Activated naive CD8-positive, alpha-beta T cell treated with anti-CD3 and anti-CD28 coated beads, Interleukin-2, amount 50 U/mL, for 24 hours (primary cell): ENCODE measurements at places on chromosomes 2 and 18.

- no peak overlapping the region for H3K27ac ChIP-seq
- H3K36me3 ChIP-seq: no peaks in the 10 kb centered on the region
- H3K27me3 ChIP-seq: peaks cover 26% of the 10 kb centered on the region
- H3K4me1 ChIP-seq: no peaks in the 10 kb centered on the region
Measured at GRCh38 chr2:206452750-206453149, 9.4 kb downstream of the ADAM23 start.

DNA sequence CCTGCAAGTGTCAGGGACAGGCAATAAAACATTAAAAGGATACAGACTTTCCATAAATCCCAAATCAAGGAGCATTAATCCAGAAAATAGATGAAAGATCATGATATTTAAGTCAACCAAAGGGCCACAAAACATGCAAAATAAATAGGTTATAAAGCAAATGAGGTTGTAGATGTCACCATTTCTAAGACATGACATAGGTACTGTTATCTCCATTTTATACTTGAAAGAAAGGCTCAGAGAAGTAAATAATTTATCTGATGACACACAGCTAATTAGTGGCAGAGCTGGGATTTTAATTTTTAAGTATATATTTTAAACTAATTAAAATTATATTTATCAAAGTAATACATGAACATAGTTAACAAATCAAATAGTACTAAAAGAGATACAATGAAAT lies 301.8 kb downstream of the AGPS start:
- no peak for DNase-seq
- H3K27ac ChIP-seq: no peak overlapping the region
- no peaks in the 10 kb centered on the region for H3K4me1 ChIP-seq
- no peaks in the 10 kb centered on the region for H3K36me3 ChIP-seq
- no peaks in the 10 kb centered on the region for H3K27me3 ChIP-seq
- no peak overlapping the region for H3K4me3 ChIP-seq

DNA sequence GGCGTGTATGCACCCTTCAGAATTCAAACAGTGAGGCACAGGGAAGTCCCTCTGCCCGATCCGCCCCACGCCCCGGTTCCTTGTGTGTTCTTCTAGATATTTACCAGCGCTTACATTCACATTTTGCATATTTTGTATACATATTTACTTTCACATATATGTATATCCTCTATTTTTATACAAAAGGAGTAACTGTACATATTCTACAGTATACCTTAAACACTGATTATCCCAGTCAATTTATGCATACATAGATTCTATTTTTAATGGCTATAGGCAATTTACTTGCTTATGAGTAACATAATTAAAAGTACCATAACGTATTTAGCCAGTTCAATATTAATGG lies 307 bp upstream of the DUSP11 start:
- DNase-seq: no peak
- H3K4me3 ChIP-seq: peak overlapping the region; percentile 100
- peak overlapping the region; percentile 97 for H3K27ac ChIP-seq
- H3K4me1 ChIP-seq: peaks cover 27% of the 10 kb centered on the region

- H3K27me3 ChIP-seq: no peaks in the 10 kb centered on the region
- H3K4me1 ChIP-seq: no peaks in the 10 kb centered on the region
- no peak overlapping the region for H3K4me3 ChIP-seq
- no peak overlapping the region for H3K27ac ChIP-seq
Measured at GRCh38 chr2:160522951-160523710, 29.5 kb upstream of the RBMS1 start.

GRCh38 chr2:231102772-231103171 lies 22.1 kb downstream of the HTR2B start:
- H3K36me3 ChIP-seq: peaks cover 46% of the 10 kb centered on the region
- no peaks in the 10 kb centered on the region for H3K27me3 ChIP-seq
- H3K4me3 ChIP-seq: no peak overlapping the region
- peaks cover 18% of the 10 kb centered on the region for H3K4me1 ChIP-seq
- no peak overlapping the region for H3K27ac ChIP-seq

- no peaks in the 10 kb centered on the region for H3K36me3 ChIP-seq
- no peak overlapping the region for H3K4me3 ChIP-seq
- H3K27ac ChIP-seq: no peak overlapping the region
- no peak for DNase-seq
- H3K27me3 ChIP-seq: peaks cover 7% of the 10 kb centered on the region
Measured at GRCh38 chr2:105427485-105427884, 28.6 kb upstream of the FHL2 start.

GRCh38 chr2:217740756-217741155 lies 262.0 kb downstream of the TNS1 start:
- no peaks in the 10 kb centered on the region for H3K36me3 ChIP-seq
- no peak for DNase-seq
- H3K27ac ChIP-seq: no peak overlapping the region

- H3K4me1 ChIP-seq: peaks cover 8% of the 10 kb centered on the region
- no peak overlapping the region for H3K27ac ChIP-seq
- no peak for DNase-seq
- H3K4me3 ChIP-seq: no peak overlapping the region
- no peaks in the 10 kb centered on the region for H3K27me3 ChIP-seq
- no peaks in the 10 kb centered on the region for H3K36me3 ChIP-seq
Measured at GRCh38 chr2:10167316-10167715, 44.8 kb downstream of the RRM2 start.

DNA sequence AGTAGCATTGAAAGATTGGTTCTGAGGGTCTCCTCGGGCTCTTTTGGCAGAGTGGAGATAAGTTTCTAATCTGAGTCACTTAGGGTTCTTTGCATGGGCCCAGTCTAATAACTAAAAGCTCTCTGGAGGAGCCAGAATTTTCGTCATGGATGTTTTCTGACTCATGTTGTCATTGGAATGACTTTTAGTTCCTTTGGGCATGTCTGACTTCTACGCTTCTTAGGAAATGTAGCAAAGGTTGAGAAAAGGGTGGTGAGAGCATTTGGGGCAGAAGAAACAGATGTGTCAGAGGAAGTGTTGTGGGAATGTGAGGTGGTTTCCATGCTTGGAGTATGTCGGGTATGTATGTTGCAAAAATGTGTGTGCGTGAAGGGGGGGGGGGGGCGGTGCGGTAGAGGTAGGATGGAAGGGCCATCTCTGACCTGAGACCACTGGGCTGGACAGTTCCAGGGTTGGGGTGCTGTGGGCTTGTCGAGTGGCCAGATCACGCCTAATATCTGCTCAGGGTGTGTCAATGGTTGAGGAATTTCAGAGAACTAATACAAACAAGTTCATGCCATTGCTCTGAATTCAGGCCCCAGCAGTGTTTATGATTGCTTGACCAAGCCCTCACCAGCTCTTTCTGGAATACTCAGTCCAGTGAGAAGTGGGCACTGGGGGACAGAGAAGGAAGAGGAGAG lies 26.9 kb downstream of the KLHL29 start:
- no peaks in the 10 kb centered on the region for H3K36me3 ChIP-seq
- H3K27ac ChIP-seq: no peak overlapping the region
- H3K4me3 ChIP-seq: no peak overlapping the region
- no peaks in the 10 kb centered on the region for H3K27me3 ChIP-seq

- no peaks in the 10 kb centered on the region for H3K36me3 ChIP-seq
- H3K4me1 ChIP-seq: no peaks in the 10 kb centered on the region
- no peak overlapping the region for H3K4me3 ChIP-seq
- no peak for DNase-seq
Measured at GRCh38 chr18:37385846-37386778, 179.5 kb downstream of the CELF4 start.

DNA sequence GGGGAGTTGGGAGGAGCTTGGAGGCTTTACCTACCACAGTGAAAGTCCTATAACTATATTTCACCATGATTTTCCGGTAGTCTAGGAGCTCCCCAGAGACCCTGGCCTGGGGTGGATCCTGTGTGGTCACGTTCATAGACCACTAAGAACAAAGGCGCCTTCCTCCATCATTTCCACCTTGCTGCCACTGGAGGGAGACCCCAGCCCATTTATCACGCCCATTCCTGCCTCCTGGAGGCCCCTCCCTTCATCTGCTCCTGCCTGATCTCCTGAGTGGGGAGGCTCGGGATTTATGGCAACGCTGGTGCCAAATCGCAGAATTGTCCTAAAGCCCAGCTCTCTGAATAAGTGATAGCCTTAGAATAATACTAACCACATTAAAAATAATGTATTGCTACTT lies 507.6 kb upstream of the SPHKAP start:
- no peak overlapping the region for H3K4me3 ChIP-seq
- H3K27me3 ChIP-seq: no peaks in the 10 kb centered on the region
- H3K27ac ChIP-seq: no peak overlapping the region
- no peak for DNase-seq

DNA sequence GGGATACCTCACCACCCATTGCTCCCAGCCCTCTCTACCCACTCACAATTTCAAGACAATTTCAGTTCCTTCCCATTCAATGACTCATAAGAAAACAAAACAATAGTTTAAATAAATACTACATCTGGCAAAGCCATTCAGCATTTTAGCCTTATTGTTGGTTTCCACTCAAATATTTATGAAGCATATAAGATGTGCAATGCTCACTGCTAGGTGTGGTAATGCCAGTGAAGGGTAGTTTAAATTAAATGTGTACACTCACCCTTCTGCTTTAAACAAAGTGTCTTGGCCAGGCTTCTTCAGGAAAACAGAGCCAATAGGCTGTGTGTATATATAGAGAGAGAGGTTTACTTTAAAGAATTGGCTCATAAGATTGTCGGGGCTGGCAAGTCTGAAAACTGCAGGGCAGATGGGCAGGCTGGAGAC lies 37.0 kb downstream of the INO80C start:
- no peaks in the 10 kb centered on the region for H3K36me3 ChIP-seq

DNA sequence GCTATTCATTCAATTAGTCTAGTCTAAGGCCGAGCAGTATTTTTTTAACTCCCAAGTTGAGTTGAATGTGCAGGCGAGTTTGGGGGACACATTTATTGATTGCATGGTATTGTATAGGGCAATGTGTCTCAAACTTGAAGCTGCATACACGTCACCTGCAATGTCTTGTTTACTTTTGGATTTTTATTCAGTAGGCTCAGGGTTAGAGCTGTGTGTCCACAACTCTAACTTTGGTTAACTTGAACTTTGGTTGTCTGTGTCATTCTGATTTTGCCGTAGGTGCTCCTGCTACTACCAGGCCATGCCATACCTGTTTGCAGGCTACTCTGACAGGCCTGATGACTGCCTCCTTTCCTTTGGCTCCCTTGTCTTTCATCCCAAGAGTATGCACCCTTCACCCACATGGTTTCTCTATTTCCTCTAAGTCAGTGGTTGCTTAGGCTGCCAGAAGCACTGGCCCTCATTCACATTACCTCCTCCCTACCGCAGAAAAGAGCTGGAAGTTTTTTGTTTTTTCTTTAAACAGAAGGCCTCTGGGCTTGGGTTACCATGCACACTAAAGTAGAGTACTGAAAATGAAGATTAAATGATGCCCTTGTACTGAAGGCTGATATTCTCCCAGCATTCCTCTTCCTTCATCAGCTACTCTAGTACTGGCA lies 219.4 kb upstream of the SPOPL start:
- no peak for DNase-seq
- H3K36me3 ChIP-seq: no peaks in the 10 kb centered on the region
- no peak overlapping the region for H3K4me3 ChIP-seq
- H3K27me3 ChIP-seq: no peaks in the 10 kb centered on the region

GRCh38 chr2:98875081-98875728 lies 60.8 kb downstream of the CRACDL start:
- DNase-seq: no peak
- no peak overlapping the region for H3K4me3 ChIP-seq
- no peaks in the 10 kb centered on the region for H3K4me1 ChIP-seq

GRCh38 chr2:223528036-223528435 lies 74.1 kb downstream of the SCG2 start:
- H3K27me3 ChIP-seq: peaks cover 2% of the 10 kb centered on the region
- H3K36me3 ChIP-seq: no peaks in the 10 kb centered on the region
- H3K27ac ChIP-seq: no peak overlapping the region
- no peak for DNase-seq
- no peak overlapping the region for H3K4me3 ChIP-seq
- H3K4me1 ChIP-seq: no peaks in the 10 kb centered on the region

DNA sequence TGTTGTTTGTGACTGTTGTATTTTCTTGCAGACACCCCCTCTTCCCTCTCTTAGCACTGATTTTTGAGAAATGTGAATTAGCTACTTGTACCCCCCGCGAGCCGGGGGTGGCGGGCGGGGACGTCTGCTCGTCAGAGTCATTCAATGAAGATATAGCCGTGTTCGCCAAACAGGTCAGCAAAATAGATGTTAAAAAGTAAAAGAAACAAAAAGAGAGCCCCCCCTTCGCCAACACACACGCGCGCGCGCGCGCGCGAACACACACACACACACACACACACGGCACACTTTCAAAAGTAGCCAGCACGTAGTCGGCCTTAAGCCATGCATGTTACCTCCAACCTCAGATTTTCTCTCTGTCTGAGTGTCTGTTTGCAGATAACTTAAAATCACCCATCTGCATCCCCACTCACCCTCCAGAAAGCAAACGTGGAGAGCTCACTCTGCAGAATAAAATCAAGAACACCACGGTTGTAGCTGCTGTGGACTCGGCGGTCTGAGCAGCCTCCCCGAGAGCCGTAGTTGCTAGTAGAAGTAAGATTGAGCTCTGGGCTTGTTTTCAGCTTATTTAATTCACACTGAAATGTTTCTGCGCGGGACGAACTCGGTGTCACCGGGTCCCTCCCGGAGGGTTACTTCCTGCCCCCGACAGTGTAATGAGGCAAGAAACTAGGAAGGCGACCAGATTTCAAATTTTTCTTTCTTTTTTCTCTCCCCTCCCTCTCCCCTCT lies 5.1 kb downstream of the MEIS1 start:
- H3K4me1 ChIP-seq: peaks cover 15% of the 10 kb centered on the region
- no peak for DNase-seq
- H3K27ac ChIP-seq: no peak overlapping the region
- no peaks in the 10 kb centered on the region for H3K36me3 ChIP-seq

GRCh38 chr2:216596980-216597509 lies 36.2 kb upstream of the IGFBP2 start:
- DNase-seq: no peak
- no peaks in the 10 kb centered on the region for H3K36me3 ChIP-seq
- H3K4me3 ChIP-seq: no peak overlapping the region
- H3K27me3 ChIP-seq: peaks cover 10% of the 10 kb centered on the region
- no peaks in the 10 kb centered on the region for H3K4me1 ChIP-seq
- no peak overlapping the region for H3K27ac ChIP-seq

- peaks cover 8% of the 10 kb centered on the region for H3K36me3 ChIP-seq
- no peak overlapping the region for H3K4me3 ChIP-seq
- H3K4me1 ChIP-seq: peaks cover 5% of the 10 kb centered on the region
- H3K27me3 ChIP-seq: no peaks in the 10 kb centered on the region
- DNase-seq: no peak
Measured at GRCh38 chr2:127058954-127059252, 48.1 kb downstream of the BIN1 start.

DNA sequence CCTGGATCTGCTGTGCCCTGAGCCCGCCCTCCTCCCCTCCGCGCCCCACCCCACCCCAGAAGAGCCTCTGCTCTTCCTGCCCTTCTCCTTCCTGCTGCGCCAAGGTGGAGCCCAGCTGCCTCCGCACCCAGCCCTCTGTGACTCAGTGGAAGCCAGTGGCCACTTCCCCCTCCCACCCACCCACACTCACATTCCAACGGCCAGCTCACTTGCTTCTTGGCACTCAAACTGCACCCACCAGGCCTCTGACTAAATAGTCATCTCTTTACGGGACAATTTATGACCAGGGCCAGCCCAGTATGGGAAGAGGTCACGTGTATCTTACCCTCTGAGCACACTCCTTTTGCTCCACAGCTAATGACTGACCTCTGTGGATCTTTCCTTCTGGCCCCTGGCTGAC lies 150.4 kb upstream of the SLC1A4 start:
- H3K27ac ChIP-seq: no peak overlapping the region
- peaks cover 27% of the 10 kb centered on the region for H3K4me1 ChIP-seq
- no peak overlapping the region for H3K4me3 ChIP-seq
- DNase-seq: no peak
